Mesothelial cell of epicardium (in vitro differentiated cells): ENCODE measurements at places on chromosomes 5 and 9.

DNA sequence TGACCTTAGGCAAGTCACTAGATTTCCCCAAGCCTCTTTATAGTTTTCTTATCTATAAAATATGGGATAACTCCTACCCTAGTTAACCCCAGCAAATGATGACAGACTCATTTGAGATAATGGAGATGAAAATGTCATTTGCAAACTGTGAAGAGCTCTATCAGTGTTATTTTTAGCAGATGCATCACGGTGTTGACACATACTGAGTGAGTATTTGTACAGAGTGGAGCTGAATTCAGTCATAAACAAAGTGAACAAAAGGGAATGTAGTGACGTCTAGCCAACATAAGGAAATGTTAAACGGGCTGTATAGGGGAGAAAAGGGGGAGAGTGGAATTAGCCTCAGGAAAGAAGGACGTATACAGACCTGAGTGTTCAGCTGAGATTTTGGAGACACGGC is 75.9 kb downstream of the NMUR2 start:
- no peak for DNase-seq

DNA sequence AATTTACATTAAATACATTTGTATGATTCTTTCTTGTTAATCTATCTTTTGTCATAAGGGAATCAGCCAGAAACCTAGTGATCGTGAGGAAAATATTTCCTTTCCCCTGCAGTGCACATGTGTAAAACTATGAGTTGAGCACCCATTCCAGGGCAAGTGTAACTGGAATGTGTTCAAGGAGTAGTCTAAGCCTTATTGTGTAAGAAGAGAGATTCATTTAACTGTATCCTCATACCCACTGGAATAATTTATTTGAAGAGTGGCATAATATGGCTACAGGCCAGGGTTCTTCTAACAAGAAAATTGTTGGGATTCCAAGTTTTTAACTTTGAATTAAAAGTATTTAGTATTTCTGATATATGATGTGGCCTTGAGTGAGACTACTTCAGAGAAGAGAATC is 1692.7 kb downstream of the EFNA5 start:
- DNase-seq = no peak

DNA sequence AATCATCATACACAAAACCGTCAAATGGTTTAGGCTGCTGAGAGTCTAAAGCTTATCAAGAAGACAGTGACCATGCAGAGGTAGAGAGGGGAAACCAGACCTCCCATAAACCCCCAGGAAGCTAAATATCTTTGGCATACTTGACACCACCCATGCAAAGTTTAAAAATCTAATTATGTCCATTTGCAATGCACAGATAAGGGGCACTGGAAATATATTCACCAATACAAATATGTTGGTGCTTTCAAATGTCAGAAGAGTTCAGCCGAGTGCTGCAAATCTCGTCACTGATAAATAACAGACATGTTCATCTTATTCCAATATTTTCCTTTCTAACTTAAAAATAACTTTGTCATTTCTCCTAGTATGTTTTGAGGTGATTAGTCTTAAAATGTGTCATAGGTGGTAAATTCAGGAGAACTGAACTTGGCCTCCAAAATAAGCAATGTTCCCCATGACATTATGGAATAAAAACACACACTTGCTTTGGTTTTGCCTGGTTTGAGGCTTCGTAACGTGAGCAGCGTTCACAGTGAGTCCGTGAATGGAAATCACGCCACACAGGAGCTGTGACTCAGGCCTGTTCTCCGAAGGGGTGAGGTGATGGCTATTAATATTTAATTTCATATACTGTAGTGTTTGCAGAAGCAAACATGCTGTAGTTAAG is 182.2 kb downstream of the AOPEP start:
- DNase-seq = no peak

GRCh38 chr5:55853818-55854217 is 2.7 kb downstream of the IL31RA start:
- DNase-seq = no peak

GRCh38 chr9:6575324-6576034 is 70.0 kb downstream of the GLDC start:
- no peak for DNase-seq

DNA sequence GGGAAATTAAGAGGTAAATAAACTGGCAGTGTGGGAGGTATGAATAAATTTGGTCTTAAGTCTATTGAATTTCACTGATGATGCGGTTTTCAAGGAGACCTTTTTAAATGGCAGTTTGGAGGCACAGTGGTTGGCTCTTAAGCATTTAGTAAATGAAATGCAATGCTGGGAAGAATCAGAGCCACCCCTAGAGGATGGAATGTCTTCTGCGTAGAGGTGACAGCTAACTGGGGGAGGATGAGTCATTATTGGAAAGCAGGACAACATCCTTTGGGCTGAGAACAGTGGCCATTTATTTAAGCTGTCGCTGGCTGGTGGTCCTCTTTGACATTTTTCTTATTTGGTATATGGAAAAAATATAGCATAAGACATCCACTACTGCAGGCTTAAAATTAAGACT is 163.2 kb downstream of the SH3GL2 start:
- DNase-seq = no peak

- no peak for DNase-seq
Observed at GRCh38 chr5:123066016-123066415, 23.0 kb upstream of the PRDM6 start.

GRCh38 chr9:136705564-136705963 is 6.8 kb upstream of the DIPK1B start:
- DNase-seq = no peak

DNA sequence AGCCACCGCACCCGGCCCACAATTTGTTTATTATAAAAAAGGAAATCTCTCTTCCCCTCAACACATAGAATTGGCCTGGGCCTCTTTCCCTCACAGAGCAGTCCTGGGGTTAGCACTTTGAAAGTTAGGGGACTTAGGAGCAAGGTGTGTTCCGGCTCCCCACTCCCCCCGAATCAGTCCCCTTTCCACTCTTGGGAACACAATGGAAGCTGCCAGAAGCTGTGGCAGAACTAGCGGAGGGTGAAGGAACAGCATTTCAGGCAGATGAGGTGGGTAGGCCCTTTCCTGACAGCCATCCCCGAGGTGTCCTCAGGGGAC is 16.4 kb upstream of the C5orf47 start:
- DNase-seq = no peak

DNA sequence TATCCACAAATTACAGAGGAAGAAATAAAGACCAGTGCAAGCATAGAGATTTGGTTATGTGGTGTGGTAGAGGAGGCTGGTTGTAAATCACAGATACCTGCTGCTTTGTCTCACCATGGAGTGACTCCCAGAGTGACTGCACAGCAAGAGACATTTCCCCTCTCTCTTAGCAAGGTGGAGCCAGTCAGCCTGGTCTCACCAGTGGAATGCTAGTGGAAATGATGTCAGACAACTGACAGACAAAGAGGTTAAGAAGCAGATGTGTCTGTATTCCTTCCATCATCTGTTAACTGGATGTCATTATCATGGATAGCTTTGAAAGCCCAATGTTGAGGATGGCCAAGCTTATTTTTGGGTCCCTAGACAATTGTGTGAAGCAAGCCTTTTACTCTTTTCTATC is 509.4 kb upstream of the SEMA6A start:
- DNase-seq = no peak

DNA sequence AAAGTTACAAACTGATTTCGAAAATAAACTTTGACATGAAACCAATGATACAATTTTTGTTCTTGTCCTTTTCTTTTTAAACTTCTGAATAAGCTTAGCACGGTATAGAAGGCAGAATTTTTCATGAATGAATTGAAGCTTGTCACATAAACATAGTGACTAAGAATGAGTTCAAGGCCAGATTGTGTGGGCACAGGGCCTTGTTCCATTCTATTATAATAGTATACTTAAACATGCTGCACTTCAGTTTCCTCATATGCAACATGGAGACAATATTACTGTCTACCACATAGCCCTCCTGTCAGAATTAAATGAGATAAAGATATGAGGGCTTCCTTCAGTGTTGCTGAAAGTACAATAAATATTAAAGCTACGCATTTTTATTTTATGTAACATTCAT is 204.2 kb upstream of the HAPLN1 start:
- DNase-seq = no peak

DNA sequence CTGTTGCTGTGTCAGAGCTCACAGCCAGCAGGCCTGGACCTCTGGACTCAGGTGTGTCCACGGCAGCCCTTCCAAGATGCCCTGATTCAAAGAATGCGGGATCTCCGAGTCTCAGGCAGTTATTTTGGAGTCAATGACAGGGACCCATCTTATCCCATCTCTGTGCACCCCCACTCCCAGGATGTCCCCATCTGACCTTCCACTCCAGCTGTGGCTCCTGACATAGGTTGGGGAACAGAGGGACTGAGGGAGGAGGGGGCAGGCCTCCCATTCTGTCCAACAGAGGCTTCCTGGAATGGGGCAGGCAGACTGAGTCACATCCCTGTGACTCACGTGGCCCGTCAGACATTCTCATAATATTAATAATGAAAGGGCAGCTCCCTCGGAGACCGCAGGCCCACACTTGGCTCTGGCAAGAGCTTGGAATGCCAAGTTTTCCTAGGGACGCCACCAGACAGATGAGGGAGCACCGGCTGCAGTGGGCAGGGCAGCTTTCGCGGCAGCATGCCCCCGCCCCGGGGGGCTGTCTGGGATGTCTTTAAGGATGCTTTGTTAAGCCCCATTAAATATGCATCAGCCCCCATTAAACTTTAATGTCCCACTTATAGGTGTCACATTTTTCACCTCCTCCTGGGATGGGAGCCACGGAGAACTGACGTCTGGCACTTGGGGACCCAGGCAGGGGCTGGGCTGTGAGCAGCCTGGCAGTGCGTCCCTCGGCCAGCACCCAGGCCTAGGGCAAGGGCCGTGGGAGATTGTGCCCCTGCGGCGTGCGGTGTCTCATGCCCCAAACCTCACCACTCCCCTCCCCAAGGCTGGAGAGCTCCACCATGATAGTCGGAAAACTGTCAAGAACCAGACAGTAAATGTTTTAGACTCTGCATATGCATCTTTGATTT is 23.6 kb upstream of the FIBCD1 start:
- DNase-seq = no peak

DNA sequence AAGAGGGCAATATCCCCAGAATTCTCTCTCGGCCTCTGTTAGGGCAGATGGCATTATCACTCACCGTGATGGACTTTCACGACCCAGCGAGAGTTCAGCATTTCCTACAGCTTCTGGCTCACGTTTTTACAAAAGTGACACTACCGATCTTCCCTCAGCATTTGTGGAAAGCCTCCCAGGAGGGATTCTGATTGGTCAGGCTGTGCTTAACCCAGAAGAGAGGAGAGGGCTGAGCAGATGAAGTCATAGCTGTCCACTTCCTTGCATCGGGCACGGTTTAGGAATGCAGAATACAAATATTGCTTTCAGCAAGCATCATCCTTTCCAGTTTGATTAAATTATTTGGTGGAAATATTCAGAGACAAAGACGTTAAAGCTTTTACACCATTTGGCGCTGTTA is 277.4 kb upstream of the MSX2 start:
- no peak for DNase-seq

DNA sequence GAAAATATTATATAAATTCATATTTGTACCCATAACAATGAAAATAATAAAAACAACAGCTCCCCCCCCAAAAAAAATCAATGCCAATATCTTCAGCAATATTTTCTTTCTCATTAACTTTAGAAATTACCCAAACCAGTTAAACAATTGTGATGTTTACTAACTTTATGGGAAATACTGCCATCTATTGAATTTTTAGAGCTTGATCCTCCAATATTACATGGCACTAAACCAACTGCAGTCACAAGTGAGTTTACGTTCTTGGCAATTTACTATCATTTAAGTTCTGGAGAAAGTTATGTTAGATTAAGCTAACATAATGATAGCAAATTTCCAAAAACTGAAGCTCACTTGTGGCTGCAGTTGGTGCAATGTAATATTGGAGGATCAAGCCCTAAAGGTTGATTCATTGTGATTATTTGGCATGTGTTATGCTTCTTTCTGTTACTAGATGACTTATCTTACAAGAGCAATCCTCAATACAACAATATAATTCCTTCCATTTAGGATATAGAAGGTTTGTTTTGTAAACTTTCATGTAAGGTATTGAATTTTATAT is 379.5 kb downstream of the CDH18 start:
- no peak for DNase-seq

DNA sequence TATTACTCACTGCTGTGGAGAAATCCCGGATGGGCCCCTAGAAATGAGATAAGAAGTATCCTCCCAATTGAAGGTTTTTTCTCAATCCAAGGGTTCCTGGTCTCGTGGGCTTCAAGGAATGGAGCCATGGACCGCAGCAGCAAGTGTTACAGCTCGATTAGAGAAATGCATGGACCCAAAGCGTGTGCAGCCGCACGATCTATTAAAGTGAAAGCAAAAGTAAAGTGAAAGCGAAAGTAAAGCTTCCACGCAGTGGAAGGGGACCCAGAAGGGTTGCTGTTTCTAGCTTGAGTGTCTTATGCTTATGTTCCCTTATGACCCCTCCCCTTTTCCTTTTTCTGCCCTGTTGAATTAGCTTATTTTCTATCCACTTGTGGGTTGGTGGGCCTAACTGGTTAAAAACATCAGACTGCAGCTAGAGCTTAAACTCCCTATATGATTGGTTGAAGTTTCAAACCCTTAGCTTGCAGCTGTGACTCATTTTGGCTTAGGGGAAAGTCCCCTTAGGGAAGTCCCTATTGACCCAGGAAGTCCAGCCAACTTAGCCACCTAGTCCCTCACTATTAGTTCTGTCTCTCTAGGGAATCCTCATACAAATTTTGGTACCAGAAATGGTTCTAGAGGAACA is 1111.8 kb downstream of the TAF11L14 start:
- no peak for DNase-seq

DNA sequence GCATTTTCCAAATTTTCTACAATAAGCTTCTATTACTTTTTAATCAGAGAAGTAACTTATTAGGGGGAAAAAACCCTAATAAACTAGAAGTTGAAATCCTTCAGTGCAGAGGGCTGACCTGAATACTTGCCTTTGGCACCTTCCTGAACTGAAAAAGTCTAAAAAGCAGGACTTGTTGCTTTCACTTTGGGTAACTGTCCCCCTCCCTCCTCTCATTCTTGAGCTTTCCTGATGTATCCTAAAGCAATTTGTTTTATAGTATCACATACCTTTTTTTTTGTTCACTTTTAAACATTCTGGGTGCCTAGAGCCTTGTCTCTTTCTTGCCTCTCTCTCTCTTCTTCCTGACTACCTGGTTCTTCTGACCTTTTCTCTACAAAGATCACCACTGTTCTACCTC is 64.0 kb upstream of the ERBIN start:
- no peak for DNase-seq

DNA sequence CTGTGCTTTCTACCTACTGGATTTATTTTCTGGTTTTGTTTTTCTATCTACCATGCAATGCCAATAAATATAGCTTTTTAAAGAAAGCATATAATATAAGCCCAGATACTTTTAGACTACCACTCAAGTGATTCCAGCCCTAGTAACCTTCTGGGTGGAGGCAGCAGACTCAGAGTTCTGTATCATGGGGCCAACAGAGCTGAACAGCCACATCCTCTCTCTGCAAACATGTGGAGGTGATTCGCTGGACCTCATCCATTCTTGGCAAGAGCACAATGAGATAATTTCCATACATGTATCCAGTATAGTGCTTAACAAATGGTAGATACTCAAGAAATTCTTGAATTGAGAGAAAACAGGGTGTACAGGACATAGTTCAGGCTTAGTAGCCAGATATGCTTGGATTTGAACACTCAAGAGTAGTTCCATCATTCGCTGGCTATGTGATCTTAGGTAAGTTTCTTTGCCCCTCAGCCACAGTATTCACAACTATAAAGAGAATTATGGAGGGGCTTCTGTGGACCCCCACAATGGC is 124.5 kb downstream of the ASTN2 start:
- no peak for DNase-seq
